ENCODE measurements at places on chromosomes 3 and 15.

- no peak for DNase-seq
Observed at GRCh38 chr3:8869613-8870012, 93.7 kb downstream of the RAD18 start.

- no peak for DNase-seq
Observed at GRCh38 chr3:170801597-170801996, 68.4 kb downstream of the RPL22L1 start.

GRCh38 chr15:98009971-98010370 is 49.5 kb downstream of the ARRDC4 start:
- no peak for DNase-seq

DNA sequence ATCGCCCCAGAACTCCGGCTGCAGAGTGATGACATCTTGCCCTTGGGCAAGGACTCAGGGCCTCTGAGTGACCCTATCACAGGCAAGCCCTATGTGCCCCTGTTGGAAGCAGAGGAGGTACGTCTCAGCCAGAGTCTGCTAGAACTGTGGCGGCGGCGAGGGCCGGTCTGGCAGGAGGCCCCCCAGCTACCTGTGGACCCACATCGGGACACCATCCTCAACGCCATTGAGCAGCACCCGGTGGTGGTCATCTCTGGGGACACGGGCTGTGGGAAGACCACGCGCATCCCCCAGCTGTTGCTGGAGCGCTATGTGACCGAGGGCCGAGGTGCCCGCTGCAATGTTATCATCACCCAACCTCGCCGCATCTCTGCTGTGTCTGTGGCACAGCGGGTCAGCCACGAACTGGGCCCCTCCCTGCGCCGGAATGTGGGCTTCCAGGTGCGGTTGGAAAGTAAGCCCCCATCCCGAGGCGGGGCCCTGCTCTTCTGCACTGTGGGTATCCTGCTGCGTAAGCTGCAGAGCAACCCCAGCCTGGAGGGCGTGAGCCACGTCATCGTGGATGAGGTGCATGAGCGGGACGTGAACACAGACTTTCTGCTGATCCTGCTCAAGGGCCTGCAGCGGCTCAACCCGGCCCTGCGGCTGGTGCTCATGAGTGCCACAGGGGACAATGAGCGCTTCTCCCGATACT is 43.4 kb downstream of the DHX30 start:
- no peak for DNase-seq

GRCh38 chr3:51295625-51296024 is 89.5 kb upstream of the MANF start:
- DNase-seq: peak; percentile 16

DNA sequence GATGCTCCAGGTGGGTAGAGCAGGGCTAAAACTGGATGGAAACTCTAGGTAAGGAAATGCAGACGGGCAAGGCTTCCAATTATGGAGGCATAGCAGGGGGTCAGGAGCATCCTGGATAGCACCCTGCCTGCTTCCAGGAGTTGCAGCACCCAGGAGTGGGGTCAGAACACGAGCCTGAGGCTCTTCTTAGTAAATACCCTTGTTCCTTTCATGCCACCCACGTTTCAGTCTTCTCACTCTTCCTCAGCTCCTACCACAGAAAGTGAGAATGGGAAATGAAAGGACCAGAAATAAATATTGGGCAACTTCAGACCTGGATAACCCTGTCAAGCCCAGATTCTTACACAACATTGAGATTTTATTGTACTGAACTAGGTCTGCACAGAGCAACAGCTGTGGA is 16.4 kb downstream of the CCR1 start:
- DNase-seq: no peak

- DNase-seq: no peak
Observed at GRCh38 chr3:135980343-135980742, 14.8 kb downstream of the PPP2R3A start.

DNA sequence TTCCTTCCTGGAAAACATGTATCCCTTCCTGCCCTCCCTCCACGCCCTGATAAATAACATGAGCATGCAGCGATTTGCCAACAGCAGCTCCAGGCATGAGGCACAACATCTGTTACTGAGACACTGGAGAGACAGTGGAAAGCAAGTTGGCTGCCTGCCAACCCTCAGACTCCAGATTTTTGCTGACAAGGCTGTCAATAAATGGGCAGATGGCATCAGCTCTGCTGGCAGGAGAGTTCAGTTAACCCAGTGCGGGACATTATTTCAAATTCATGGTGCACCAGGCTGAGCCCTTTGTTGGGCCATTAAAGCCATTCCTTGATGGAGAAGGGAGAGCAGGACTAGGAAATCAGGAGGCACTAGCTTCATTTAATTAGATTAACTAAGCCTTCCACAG is 293.3 kb downstream of the MEX3B start:
- DNase-seq: no peak

DNA sequence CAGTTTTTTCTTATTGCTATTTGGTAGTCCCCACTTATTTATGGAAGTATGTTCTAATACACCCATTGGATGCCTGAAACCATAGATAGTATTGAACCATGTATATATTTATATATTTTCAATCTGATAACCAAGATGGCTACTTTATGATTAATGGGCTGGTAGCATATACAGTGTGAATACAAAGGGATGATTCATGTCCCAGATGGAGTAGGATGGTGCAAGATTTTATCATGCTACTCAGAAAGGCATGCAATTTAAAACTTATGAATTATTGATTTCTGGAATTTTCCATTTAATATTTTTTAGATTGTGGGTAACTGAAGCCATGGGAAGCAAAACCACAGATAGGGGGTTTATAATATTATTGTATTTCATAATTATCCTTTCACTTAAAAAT is 35.2 kb downstream of the AP4E1 start:
- DNase-seq: no peak

DNA sequence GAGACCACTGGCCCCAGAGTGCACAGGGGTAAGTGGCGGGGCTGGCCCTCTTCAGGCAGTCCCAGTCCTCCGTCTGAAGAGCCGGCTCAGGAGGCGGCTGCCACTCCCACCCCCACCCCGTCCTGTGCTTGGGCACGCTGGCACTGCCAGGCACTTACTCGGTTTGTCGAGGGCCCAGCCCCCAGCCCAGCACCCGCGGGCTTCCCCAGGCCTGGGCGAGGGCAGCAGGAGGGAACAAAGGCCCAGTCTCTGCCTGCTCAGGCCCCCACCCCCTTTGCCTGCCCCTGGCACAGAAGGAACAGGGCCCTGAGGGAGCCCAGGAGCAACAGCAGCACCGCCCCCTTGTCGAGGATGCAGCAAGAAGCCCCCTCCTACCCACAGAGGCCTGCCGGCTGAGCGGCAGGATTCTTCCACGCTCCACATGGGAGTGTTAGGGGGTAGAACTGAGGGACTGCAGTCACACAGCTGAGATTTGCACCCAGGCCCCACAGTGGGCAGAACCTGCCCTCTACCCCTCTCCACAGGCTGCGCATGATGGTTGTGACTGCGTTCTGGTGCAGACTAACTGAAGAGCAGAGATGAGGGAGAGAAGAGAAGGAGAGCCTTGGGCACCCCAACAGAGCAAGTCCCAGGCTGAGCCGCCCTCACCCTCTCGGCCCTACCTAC is 8.9 kb downstream of the DUSP7 start:
- no peak for DNase-seq

GRCh38 chr15:31367021-31367729 is 40.5 kb downstream of the KLF13 start:
- no peak for DNase-seq

- DNase-seq: no peak
Observed at GRCh38 chr3:133280586-133280985, 119.3 kb upstream of the BFSP2 start.

DNA sequence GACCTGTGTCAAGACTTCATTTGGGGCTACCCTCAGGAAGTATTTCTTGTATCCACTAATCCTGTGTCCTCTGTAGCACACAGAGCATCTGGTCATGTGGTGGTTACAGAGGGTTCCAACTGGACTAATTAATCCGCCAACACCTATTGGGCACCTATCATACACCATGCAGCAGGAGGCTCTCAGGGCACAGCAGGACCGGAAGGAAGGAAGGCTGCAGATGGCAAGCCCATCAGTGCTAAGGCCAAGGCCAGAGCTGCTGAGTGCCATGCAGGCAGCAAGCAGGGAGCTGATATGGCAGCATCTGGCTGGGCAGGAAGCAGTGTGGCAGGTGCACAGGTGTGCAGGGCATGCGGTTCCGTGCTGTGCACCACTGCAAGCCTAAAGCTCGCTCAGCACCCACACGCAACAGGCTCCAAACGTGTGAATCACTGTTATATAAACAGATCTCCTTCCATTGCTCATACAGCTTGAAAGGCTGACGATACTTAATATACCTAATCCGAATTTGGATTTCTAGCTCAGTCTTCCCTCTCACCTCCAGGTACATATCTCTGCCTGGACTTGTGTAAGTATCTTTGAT is 64.4 kb upstream of the SNRPA1 start:
- no peak for DNase-seq

DNA sequence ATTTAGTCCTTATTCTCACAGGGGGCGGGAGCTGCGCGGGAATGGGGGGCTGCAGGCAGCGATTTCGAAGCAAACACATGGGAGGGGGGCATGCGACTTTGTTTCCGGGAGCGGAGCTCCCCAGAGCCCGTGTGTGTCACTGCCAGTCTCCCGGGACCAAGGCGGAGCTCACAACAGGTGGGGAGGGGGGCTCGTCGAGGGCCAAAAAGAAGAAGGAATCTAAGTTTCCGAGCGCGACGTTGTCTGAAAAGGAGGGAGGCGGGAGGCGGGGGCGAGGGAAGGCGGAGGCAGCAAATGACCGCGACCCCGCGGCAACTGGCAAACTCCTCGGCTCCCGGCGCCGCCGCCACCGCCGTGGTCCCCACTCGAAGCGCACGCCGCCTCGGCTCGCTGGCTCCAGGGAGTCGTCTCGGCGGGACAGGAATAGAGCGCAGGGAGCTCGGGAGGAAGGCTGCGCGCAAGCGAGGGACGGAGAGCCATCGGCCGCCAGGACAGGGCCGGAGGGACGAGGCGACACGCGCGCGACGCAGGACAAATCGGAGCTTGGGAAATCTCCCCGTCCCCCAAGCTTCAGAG is 1.4 kb downstream of the FOXP1 start:
- DNase-seq: peak; percentile 69

GRCh38 chr3:185460719-185461350 is 38.0 kb downstream of the TMEM41A start:
- DNase-seq: no peak

DNA sequence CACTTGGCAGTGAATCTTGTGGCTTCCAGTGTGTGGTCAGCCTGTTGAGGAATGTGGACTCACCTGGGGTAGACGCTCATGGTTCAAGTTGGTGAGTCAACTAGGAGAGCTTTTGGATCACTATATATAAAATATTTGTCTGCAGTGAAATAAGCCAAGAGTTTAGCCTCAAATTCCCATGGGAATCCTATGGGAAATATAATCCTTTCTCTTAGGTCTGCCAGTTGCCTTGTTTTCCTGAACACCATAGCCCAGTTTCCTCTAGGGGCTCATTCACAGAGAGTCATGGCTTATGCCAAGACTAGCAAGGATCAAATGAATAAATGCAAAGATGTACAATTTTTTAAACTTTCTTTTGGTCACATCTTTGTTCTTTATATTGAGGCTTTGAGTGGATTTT is 100.1 kb upstream of the NPHP3 start:
- DNase-seq: no peak

- no peak for DNase-seq
Observed at GRCh38 chr3:4045756-4046155, 246.5 kb downstream of the LRRN1 start.
